ENCODE measurements at places on chromosomes 12 and 14.

GRCh38 chr14:64940336-64940910 is 2.1 kb downstream of the GPX2 start:
- no peak for DNase-seq

DNA sequence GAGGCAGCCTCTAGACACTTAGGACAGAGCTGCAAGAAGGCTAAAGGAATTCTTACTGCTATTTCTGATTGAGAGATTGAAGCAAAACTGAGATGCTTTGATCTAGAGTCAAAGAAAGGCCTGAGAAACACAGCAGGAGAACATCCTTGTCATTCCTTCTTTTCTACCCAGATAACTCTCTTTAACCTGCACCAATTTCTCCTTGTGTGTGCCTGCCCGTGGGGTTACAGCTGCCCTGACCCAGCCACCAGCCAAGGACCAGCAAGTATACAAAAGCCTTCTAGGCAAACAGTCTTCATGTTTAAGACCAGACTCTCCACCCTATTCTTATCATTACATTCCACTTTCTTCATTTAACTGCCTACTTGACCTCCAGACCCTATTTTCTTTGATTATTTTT is 81.7 kb upstream of the PRB2 start:
- no peak for DNase-seq

GRCh38 chr12:2231011-2231595 is 178.3 kb downstream of the CACNA1C start:
- DNase-seq: no peak

DNA sequence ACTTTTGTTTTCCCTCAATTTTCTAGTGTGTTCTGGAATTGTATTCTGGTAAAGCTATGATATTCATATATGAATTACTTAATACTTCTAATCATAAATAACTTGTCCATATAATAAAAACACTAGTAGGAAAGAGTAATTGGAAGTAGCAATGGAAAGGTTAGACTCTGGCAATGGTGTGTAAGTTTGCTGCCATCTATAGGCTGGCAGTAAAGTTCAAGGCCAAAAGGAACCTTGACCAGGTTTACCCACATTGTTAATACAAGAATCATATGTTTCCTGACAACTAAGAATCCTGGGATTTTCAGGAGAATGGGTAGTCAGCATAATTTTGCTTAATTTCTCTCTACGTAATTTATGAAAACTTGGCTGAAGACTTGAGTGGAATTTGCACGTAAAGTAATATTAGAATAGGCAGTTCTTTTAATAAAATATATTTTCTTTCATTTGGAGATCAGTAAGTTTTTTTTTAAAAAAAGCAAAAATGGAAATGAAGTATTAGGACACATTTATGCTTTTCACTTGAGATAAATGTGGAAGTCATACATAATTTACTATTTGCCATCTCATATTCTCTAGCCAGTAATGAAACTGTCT is 926.7 kb downstream of the GALC start:
- no peak for DNase-seq

- peak; percentile 64 for DNase-seq
Observed at GRCh38 chr14:61644834-61645233, 50.5 kb upstream of the HIF1A start.

- no peak for DNase-seq
Observed at GRCh38 chr12:113727651-113728061, 238.5 kb downstream of the RBM19 start.

DNA sequence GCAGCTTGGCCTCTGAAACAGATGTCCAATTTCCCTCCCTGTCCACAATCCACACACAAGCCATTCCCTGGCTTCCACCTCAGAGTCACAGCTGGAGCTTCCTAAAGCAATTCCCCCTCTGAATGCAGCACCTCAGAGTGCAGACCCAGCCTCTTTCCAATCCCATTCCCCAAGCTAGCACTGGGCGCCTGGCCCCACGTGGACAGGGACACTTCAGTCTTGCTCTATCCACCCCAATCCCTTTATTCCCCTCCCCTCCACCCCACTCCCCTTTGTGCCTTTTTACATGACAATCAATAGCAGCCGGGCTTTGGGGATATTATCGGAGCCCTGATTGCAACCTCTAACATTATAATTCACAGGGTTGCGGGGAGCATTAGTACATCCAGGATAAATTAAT is 292.6 kb downstream of the TTC8 start:
- DNase-seq: no peak

GRCh38 chr14:99644723-99645544 is at the start of gene HHIPL1:
Gene HHIPL1 (plus strand): TSS chr14:99645129. CDS start chr14:99645208, 79 bp downstream.
- no peak for DNase-seq

- DNase-seq: no peak
Observed at GRCh38 chr12:49811961-49812401, 16.2 kb downstream of the NCKAP5L start.

DNA sequence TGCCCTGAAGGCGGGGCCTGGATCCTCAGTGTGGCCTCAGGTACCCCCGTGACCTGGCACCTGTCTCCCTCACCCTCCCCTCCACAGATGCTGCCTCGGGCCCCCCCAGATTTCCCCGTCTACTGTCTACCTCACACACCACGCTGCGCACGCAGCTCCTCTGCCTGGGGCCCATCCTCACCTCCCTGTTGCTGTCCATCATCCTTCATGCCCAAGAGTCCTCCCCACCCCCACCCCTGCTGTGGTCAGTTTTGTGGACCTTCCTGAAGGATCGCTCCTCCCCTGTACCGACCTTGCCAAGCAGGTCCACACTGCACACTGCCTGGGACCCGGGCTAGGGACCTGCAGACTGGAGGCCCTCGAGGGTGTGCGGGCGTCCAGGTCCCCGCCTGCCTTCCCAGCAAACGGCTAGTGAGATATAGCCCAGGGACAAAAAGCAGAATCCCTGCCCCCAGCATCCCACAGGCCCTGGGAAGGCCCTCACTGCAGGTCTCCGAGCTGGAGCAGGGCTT is 197.4 kb upstream of the DIO3 start:
- no peak for DNase-seq

DNA sequence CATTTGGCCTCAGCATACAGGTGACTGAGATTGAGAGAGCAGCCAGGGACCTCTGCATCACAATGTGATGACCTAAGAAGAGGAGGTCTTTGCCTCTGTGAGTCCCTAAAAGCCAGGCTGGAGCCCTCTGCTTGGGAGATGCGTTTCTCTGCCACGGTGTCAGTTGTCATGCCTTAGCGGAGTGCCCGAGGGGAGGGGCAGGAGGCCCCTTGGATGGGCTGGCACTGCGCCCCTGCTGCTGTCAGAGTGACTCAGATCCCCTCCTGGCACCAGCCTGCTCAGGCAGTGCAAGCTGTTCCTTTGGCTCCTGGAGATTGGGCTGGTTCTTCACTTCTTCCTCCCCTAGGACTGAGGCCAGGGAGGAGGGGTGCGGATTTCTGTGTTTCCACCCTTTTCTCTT is 64.9 kb upstream of the KCNA5 start:
- no peak for DNase-seq

GRCh38 chr12:29102741-29103140 is 46.3 kb upstream of the FAR2 start:
- DNase-seq: no peak

DNA sequence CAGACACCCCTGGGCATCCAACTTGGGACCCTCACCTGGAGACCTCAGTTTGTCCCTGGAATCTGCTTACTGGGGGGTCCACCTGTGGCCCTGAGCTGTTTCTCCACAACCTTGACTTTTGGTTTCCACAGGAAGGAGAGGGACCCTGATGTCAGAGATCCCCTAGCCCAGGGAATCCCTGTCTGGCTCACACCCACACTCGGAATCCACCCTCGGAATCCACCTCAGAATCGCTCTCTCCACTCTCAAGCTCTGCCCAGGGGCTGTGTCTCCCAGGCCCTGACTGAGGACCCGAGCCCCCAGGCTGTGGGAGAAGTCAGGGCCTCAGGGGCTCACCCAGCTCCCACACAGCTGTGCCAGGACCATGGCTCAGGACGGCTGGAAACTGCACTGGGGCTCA is 17.4 kb downstream of the LTBP2 start:
- DNase-seq: no peak

DNA sequence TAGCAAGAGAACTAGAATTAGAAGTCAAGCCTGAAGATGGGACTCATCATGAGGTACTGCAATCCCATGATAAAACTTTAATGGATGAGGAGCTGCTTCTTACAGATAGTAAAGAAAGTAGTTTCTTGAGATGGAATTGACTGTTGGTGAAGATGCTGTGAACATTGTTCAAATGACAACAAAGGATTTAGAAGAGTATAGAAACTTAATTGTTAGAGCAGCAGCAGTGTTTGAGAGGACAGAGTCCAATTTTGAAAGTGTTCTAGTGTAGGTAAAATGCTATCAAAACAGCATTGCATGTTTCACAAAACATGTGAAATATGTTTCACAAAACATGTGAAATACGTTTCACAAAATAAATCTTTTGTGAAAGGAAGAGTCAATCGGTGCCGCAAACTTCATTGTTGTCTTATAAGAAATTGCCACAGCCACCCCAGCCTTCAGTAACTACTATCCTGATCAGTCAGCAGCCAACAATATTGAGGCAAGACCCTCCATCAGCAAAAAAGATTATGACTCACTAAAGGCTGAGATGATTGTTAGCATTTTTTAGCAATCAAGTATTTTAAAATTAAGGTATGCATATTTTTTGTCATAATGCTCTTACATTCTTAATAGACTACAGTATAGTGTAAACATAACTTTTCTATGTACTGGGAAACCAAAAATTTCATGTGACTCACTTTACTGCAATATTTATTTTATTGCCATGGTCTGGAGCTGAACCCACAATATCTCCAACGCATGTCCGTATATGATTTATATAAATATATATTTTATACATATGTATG is 173.4 kb upstream of the BMP4 start:
- DNase-seq: no peak

GRCh38 chr12:106446419-106447092 is 89.0 kb downstream of the POLR3B start:
- no peak for DNase-seq

GRCh38 chr14:48849741-48850322 is 736.3 kb downstream of the RPS29 start:
- DNase-seq: no peak

Measured in DMS 273 treated with DMSO at 0.1 percent for 48 hours (cell line).